ENCODE measurements at places on chromosomes 3 and 15.

DNA sequence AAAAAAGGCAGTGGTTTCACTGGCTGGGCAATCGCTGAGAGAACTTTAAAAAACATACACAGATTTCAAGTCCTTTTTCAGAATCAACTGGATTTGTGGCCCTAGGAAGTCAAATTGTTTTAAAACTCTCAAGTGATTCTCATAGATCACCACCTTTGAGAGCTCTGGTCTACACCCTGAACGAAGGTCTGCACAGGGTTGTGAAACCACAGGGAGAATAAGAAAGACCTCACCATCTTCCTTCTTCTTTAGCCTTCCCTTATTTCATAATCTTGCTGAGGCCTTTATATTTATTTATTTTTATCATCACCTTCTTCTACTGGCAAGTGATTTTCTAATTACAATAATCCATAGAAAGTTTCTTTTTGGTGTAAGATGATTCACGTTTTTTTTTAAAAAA, 58.1 kb downstream of the FOXP1 start:
- no peak for DNase-seq

DNA sequence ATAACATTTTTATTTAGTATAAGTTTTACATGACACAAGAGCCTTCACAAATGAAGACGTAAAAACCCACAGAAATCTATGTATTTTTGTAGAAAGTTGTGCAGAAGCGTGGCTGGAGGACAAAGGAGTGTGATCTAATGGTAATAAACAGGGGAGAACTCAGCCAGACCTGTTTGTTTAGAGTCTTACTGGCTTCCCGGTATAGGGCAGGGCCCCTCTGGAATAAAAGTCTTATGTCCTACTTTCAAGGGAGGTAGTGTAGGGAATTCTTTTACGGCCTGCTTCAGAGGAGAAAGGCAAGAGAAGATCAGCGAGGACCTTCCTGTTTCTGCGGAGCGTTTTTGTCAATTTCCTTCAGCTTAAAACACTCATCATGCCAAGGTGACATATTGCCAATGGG, 103.6 kb downstream of the TGFBR2 start:
- DNase-seq, result no peak

DNA sequence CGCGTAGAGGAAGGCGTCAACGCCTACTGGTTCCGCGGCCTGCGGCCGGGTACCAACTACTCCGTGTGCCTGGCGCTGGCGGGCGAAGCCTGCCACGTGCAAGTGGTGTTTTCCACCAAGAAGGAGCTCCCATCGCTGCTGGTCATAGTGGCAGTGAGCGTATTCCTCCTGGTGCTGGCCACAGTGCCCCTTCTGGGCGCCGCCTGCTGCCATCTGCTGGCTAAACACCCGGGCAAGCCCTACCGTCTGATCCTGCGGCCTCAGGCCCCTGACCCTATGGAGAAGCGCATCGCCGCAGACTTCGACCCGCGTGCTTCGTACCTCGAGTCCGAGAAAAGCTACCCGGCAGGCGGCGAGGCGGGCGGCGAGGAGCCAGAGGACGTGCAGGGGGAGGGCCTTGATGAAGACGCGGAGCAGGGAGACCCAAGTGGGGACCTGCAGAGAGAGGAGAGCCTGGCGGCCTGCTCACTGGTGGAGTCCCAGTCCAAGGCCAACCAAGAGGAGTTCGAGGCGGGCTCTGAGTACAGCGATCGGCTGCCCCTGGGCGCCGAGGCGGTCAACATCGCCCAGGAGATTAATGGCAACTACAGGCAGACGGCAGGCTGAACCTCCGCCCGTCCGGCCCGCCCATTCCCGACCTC, 4.1 kb downstream of the ISLR2 start:
- DNase-seq, result peak; percentile 71

DNA sequence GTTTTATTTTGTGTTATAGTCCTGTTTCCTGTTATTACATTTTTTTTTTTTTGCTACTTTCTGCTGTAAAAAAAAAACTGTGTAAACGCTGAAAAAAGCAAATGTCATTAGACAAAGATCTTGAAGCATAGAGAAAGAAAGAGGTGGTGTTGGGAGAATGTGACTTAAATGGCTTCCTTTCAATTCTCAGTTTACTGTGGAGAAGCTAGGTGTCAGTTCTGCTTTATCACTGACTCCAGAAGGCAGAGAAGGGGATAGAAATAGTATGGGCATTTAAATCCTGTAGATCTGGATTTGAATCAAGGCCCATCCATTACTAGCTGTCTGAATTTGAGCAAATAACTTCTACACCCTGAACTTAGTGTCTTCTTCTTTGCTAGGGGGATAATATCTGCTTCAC, 23.0 kb downstream of the PPM1L start:
- DNase-seq, result no peak

DNA sequence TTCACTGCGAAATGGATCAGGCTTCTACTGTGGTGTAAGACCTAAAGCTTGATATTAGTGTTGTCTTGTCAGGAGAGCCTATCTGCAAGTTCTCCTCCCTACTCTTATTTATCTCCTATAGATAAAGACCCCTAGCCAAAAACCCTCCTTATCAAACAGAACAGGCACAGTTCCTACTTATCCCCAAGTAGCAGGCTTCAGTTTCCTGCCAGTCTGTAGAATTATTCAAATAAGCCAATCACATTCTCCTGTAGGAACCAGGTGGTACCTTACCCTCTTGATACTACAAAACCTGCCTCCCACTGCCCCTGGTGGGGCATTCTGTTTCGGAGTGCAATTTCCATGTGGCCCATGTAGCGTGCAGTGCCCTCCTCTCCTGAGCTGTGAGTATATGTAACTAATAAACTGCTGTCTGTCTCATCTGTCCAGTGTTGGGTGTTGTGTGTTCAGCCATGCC, 28.7 kb downstream of the HDGFL3 start:
- DNase-seq, result no peak

GRCh38 chr3:129917423-129918007, 24.0 kb upstream of the TMCC1 start:
- no peak for DNase-seq

- DNase-seq, result no peak
These were observed 33.4 kb downstream of the CD86 start for GRCh38 chr3:122088531-122088930.

DNA sequence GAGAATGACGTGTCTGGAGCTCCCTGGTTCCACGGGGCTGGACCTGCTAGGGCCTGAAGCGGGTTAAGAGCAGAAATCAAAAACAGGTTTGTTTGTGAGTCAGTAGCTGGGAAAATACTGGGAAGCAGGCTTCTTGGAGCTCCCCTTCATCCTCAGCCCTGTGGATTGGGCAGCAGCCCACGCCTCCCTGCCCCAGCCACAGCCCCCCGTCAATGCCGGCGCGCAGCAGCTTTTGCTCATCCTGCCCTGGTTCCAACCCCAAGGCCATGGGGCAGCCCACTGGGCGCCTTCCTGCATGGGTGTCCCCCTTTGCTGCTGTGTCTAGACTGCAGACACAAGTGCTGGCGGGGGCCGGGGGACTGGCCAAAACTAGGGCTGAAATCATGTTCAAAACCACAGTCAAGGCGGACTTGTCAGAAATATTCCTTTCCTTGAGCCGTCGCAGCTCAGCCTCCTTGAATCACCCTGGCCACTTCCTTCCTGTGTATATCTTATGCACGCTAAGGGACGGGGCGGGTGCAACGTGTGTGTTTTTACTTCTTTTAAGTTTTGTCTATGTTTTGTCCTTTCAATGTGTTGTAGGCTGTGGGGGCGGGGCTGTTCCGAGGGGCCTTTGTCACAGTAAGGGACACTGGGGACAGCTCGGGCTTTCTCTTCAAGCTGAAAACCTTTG, 108.1 kb downstream of the KLF13 start:
- peak; percentile 86 for DNase-seq

GRCh38 chr3:5376761-5377160, 189.3 kb downstream of the EDEM1 start:
- no peak for DNase-seq

DNA sequence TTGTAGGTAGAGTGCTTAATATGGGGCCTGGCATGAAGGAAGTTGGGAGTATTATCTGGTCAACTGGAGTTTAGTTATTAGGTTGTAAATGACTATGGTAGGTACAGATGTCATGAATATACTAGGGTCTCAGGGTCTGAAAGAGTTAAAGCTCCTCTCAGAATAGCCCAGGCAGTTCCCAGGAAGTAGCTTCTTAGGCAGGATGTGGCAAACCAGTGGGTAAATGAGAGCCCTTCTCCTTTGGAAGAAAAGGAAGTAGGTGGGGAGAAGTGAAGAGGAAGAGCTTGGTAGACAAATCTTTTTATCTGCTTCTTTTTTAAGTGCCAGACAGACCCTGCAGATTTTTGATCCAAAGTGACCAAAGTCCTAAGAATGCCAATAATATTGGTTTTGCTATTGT, 24.5 kb downstream of the MAP2K1 start:
- no peak for DNase-seq

- DNase-seq, result peak; percentile 95
These were observed 13.5 kb downstream of the SNX33 start for GRCh38 chr15:75661100-75661755.

- no peak for DNase-seq
These were observed 234.3 kb downstream of the SQOR start for GRCh38 chr15:45869034-45869668.

GRCh38 chr3:171809861-171810628, at the start of gene PLD1:
TSS of gene PLD1 (minus strand) at chr3:171810483. CDS start at chr3:171738051, 72,432 bp downstream.
- DNase-seq, result peak; percentile 90

DNA sequence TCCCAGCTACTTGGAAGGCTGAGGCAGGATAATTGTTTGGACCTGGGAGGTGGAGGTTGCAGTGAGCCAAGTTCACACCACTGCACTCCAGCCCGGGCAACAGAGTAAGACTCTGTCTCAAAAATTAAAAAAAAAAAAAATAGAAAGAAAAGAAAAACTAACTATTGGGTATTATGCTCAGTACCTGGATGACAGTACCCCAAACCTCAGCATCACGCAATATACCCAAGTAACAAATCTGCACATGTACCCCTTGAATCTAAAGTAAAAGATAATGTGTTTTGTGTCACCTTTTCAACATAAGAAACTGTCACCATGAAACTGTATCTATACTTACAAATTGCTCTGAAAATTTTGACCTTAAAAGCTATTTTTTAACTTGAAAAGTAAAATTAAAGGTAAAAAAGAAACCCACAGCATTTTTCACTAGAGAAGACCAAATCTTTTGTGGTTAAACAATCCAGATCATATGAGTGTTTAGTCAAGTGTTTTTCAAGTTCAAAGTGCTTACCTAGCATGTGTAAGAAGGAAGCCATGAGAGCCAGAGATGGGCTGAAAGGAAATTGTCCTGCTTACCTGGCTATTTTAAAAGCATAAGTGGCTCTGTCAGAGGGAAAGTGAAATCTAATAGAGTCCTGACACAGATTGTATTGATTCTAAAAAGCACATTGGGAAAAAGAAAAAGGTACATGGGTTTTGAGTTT, 50.5 kb downstream of the MYO1E start:
- DNase-seq, result no peak

GRCh38 chr3:69066121-69066520, 14.0 kb upstream of the TMF1 start:
- DNase-seq, result no peak

- DNase-seq, result peak; percentile 19
These were observed 846.5 kb upstream of the ALCAM start for GRCh38 chr3:104520228-104520655.

DNA sequence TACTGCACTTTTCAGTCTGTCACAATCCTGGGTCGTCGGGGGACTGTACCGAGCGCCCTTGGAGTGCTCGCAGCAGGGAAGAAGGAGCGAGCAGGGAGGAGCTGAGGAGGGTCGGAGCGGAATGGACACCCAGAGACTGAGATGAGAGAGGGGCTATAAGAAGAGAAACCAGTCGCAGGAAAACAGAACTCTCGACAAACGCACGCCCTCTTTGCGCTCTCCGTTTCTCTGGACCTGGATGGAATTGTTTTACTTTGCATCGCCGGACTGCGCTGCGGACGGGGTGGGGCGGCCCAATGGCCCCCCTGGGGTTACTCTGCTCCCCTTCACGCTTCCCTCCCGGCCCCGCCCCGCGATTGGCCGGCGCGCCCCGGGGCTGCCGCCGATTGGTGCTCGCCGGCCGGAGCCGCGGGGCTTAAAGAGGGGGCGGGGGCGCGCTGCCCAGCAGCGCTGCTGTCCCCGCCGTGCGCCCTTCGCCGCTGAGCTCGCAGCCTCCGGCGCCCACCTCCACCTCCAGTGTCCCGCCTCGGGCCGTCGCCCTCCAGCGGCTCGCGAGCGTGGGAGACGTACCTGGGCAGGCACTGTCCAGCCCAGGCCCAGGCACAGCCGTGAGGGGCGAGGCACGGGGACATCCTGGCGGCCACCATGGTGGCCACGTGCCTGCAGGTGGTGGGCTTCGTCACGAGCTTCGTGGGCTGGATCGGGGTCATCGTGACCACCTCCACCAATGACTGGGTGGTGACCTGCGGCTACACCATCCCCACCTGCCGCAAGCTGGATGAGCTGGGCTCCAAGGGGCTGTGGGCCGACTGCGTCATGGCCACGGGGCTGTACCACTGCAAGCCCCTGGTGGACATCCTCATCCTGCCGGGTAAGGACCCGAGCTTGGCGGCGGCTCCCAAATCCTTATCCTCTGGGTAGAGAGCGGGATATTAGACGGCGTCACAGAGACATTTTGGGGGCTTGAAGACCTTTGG, at the start of gene CLDN11:
Gene CLDN11 (plus strand): TSS at position 447 of the 977 bp plus-strand sequence. CDS start 199 bp downstream, at position 646.
- DNase-seq, result peak; percentile 93

DNA sequence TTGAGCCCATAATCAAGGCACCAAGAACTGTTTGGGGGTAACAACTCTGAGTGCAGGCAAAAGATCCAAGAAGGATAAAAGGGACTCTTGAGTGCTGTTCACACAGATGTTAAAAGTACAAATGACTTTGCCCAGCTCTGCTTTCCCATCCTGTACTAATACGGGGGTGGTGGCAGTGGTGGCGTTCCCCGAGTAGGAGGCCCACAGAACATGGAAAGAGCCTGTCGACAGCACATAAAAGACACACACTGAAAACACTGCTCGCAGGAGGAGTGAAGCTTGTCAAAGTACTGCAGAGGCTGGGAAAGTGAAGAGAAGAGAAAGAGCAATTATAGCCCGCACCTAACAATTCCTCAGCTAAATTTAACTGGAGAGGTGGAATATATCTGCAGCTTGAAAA, 40.9 kb downstream of the HACD2 start:
- DNase-seq, result no peak

DNA sequence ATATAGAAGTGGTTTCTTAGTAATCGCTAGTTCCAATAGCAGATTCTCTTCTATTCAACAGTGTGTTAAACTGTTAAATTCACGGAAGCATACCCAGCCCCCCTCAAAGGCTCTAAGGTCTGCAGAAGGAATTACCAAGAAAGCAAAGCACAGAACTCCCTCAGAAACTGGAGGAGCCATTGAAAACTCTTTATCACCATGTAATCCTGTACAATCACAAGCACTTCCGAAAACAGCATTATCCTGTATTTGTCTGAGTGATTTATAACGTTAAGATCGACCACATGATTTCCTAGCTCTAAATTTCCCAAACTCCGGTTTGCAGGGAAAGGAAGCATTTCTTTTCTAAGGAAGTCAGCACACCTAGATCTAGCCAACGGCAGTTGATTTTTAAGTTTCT, 20.0 kb downstream of the MYO1E start:
- no peak for DNase-seq

Measured in AG20443 (cell line).